Dermis lymphatic vessel endothelial cell (primary cell): ENCODE measurements at places on chromosomes 6 and 20. TPM values are rescaled to one million over a fixed set of nuclear protein-coding genes. Genes with fewer than 3 reads are reported as not detected.

RAET1E gene
- total RNA-seq: not detected in 2 replicates

ADGRF4 gene
- total RNA-seq: not detected in 2 replicates

SLC25A27 gene
- total RNA-seq: 0.43 and 1.5 TPM in 2 replicates

WFDC12 gene
- total RNA-seq: not detected in 2 replicates

LRP11 gene
- total RNA-seq: 11.8 and 12.0 TPM in 2 replicates

KCNK5 gene
- total RNA-seq: not detected in 2 replicates
